ENCODE measurements at places on chromosomes 2 and 18. TPM values are rescaled to one million over a fixed set of nuclear protein-coding genes. Genes with fewer than 3 reads are reported as not detected.

- DNase-seq = no peak
Measured at GRCh38 chr18:47113796-47114540, 36.3 kb downstream of the HDHD2 start.

Gene ALKAL2
- total RNA-seq = 4.9 TPM

- DNase-seq = no peak
Measured at GRCh38 chr18:63440219-63440618, 17.9 kb upstream of the VPS4B start.

GRCh38 chr2:105261061-105261460 lies 19.5 kb downstream of the GPR45 start:
- no peak for DNase-seq
